SJSA1 (cell line): ENCODE measurements at places on chromosomes 16 and 17. TPM values are rescaled to one million over a fixed set of nuclear protein-coding genes. Genes with fewer than 3 reads are reported as not detected.
A peak's percentile ranks its signal among the peaks of the same experiment; 100 is the strongest.

The CYGB gene
- 4.4 and 5.2 TPM in 2 replicates for total RNA-seq

The MRPL27 gene
- total RNA-seq = 88.5 and 115 TPM in 2 replicates

The OTOP2 gene
- not detected in 2 replicates for total RNA-seq

The ACE gene
- total RNA-seq = 0.13 TPM in 1 of 2 replicates, not detected in the other

The SULT1A4 gene
- 0.58 and 3.6 TPM in 2 replicates for total RNA-seq

The DHRS7C gene
- not detected in 2 replicates for total RNA-seq

The AIPL1 gene
- not detected in 2 replicates for total RNA-seq

The LRRC46 gene
- not detected in 2 replicates for total RNA-seq

The OSGIN1 gene
- 1.7 and 6.4 TPM in 2 replicates for total RNA-seq

The NECAB2 gene
- total RNA-seq = not detected in 2 replicates

- DNase-seq = peak; percentile 40
Measured at GRCh38 chr16:56849690-56850680, 15.0 kb upstream of the SLC12A3 start.

- no peak for DNase-seq
Measured at GRCh38 chr16:71645450-71645849, 19.5 kb downstream of the MARVELD3 start.

DNA sequence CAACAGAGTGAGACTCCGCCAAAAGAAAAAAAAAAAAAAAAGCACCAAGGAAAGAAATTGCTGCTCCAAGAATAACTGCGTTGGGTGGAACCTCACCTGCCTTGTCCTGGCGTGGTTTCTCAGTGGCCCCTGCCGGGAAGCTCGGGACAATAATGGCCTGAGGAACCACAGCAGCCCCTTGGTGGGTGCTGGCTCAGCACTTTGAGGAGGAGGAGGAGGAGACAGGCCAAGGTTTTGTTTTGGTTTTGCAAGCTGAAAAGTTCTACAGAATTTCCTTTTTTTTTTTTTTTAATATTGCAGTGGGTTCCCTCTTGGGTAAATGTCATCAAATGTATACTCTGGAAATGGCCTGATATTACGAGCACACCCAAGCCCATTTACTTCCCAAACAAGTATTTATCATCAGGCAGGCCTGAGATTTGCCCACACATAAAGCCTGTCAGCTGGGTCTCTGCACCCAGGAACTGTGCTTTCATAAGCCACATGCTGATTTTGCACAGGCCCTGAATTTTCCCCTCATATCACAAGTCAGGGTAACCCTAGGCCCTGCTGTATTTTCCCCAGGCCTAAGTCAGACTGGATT lies 78.3 kb downstream of the SOCS1 start:
- DNase-seq = no peak

- DNase-seq = no peak
Measured at GRCh38 chr17:81888105-81888987, 3.0 kb downstream of the ALYREF start.

- DNase-seq = no peak
Measured at GRCh38 chr17:82343560-82343959, 10.0 kb upstream of the SECTM1 start.

- no peak for DNase-seq
Measured at GRCh38 chr16:19304750-19305149, 19.2 kb downstream of the CLEC19A start.

DNA sequence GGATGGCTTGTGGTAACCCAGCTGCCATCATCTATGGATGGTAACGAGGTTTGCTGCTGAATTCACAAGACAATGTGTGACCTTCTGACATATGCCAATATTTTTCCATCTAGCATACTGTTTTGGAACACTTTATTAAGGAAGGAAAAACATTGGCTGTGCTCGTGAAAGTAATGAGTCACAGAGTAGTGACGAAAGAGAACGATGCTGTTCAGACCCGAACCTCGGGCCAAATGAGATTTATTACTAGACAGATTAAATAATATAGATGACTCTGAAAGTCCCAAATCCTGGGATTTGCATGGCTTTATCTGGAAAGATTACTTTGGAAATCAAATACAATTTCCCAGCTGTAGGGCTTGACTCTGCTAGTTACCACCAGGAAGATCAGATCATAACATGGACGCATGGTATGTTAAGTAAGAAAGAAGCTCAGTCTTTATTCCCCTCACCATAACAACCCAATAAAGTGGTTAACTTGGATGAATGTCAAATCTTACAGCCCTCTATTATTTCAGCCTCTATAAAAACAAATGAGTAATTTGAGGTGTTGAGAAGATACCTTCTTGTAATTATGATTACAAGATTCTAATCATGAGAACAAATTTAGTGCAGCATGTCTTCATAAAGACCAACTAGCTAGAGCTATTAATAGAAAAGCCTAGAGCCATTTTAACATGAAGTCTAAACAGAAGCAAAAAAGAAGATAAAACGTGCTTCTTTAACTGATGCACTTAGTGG lies 32.6 kb downstream of the ERN1 start:
- DNase-seq = no peak

DNA sequence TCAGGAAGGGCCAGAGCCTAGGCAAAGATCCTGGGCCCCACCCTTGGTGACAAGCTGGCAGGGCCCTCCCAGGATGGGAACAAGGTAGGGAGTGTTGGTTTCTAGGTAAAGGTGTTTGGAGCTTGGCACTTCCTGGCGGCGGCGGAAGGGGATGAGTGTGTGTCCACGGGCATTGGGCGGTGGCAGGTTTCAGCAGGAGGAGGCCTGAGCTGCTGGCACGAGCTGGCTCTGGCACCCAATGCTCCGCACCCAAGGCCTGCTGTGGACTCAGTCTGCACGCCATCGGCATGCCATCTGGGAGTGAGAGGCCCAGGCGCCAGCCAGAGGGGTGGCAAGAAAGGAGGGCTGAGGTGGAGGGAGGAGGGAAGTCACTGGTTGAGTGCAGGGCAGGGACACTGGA lies 46.9 kb upstream of the TAC4 start:
- DNase-seq = no peak

DNA sequence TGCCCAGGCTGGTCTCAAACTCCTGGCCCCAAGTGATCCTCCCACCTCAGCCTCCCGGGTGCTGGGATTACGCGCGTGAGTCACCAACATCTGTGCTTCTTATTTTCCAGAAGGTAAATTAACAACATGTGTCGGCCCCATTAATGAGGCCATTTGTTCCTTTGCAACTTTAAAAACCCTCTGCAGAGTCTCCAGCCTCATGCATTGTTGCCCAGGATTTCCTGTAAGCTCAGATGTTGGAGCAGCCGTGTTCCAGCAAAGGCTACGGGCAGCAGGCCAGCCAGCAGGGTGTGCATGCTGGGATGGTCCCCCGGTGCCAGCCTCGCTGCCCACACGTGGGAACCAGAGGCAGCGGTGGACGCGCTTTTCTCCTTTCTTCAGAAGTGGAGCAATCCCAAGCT lies 19.1 kb upstream of the HEXD start:
- peak; percentile 63 for DNase-seq

DNA sequence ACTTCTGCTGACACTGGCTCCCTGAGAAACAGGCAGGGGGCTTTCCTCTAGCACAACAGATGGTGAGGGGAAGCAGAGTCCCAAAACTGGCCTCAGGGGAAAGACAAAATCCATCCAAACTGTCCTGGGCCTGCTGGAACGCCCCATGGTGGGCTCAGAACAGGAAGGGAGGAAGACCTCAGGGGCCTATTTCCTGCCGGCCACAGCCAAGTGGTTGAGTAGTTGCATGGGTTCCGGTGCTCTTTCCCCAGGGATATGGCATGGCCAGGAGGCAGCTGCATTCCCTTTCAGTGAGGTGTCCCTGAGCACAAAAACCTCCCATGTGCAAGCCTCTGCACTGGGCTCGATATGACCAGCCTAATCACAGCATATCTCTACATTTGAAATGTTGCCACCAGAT lies 303.0 kb upstream of the IRX5 start:
- DNase-seq = no peak

GRCh38 chr16:49775581-49775980 lies 80.3 kb downstream of the ZNF423 start:
- no peak for DNase-seq

DNA sequence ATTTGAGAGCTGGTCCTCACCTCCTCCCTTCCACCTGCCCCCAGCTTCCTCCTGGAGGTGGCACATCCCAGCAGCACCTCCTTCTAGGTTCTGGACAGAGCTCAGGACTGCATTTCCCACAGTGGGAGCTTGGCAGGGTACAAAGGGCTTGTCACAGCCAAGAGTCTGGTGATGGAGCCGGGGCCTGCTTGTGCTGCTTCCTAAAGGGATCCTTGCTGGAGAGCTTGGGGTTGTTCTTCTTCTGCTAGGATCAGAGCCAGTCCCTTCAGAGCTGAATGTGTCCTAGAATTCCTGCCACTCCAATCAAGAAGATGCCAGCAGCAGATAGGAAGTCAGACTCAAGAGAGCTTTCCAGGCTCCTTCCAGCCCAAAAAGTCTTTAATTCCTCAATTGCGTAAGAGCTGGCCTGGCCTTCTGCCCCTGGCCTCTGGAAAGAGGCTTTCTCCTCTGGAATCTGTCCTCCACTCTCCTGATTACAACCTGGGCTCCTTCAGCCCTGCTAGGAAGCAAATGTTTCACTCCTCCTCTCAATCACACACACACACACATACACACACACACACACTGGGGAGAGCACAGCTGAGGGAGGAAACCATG lies 4.4 kb downstream of the CD300E start:
- DNase-seq = no peak

GRCh38 chr16:3047387-3047720 lies 993 bp downstream of the MMP25 start:
- no peak for DNase-seq

- no peak for DNase-seq
Measured at GRCh38 chr16:15572329-15573001, 70.5 kb downstream of the MARF1 start.

DNA sequence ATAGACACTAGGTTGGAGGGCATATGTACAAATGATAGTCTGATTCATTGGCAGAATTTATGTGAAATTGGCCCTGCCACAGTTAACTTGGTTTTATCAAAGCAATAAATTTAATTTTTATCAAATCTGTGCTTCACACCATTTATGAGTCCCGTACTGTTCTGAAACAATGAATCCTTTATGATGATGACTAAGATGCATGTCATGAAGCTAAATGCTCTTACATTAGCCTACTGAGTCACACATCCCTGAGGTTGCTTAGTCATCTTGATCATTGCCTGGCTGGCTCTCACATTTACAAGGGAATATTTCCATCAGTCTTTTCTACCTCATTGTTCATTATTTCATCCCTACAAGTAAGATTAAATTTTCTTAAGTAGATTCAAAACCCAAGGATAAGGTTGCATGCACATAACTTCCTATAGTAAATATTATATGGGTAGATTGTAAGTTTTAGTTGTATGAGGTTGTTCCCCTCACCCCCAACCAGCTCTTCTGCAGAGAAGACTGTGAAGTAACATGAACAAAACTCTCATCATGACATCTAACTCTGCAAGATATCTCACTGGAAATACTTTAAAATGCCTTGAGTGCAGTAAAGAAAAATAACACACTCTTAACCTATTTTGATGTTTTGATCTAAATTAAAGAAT lies 170.7 kb downstream of the CYB561 start:
- peak; percentile 86 for DNase-seq

DNA sequence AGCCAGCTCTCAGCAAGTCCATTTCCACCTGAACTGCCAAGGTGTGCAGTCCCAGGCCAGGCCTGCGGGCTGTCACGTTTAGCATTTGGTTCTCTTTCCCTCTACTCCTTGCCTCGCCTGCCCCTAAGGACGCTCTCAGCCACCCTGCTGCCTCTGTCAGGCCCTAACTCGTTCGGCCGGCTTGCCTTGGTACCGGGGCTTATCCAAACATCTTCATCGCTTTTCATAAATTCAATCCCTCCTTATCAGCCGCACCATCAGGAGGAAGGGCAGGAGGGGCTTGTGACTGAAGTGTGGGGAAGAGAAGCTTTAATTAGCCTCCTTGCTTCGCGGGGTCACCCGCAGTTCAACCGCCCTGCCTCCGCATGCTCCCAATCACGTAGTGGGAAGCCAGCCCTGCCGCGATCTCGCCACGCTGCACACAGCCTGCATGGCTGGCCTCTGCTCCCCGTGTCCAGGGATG lies 231.1 kb downstream of the SOX9 start:
- DNase-seq = no peak

- DNase-seq = no peak
Measured at GRCh38 chr17:18974407-18975149, 22.6 kb downstream of the SLC5A10 start.

- DNase-seq = no peak
Measured at GRCh38 chr16:68475071-68475470, 26.8 kb upstream of the SMPD3 start.

DNA sequence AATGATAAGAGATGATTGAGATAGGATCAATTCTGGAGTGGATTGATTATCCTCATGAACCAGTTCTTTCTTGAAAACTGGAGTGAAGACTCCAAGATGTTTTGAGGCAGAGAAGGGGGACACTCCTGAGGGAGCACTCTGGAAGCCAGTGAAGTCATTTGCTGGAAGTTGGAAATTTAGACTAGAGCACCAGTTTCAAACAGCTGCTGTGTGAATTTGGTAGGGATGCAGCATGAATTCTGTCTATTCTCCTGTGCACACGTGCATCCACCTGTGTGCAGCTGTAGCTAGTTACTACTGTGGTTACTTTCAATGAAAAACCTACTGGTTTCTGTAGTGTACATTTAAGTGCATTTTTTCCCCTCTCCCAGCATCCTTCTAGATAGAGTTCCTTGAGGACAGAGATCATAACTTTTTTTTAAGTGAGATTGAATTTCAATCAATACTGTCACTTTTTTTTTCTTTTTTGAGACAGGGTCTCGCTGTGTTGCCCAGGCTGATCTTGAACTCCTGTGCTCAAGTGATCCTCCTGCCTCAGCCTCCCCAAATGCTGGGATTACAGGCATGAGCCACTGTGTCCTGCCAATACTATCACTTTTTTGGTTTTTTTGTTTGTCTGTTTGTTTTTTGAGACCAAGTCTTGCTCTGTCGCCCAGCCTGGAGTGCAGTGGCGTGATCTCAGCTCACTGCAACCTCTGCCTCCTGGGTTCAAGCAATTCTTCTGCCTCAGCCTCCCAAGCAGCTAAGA lies 65.9 kb downstream of the TUBD1 start:
- DNase-seq = no peak

DNA sequence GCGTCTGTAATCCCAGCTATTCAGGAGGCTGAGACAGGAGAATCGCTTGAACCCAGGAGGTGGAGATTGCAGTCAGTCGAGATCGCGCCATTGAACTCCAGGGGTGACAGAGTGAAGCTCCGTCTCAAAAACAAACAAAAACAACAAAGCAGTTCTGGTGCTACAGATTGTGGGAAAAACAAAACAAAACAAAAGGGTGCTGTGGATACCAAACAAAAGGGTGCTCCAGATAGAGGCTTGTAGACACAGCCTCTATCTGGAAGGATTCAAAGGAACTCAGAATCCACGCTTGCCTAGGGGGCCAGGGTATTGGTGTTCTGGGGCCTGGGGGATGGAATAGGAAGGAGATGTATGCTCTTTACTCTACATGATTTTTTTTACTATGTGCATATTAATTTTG lies 2.5 kb downstream of the MYLK3 start:
- DNase-seq = no peak

DNA sequence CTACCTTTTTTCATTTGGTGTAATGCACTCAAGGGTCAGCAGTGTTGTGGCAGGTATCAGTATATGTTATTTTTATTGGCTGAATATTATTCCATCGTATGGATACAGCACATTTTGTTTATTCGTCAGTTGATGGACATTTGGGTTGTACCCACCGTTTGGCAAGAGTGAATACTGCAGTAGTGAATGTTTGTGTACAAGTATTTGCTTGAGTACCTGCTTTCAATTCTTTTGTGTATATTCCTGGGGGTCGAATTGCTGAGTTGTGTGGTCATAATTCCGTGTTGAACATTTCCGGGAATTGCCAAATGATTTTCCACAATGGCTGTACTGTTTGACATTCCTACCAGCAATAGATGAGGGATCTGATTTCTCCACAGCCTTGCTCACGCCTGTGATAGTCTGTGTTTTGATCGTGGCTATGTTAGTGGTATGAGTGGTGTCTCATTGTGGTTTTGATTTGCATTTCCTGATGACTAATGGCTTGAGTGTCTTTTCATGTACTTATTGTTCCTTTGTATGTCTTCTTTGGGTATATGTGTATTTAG lies 108.4 kb downstream of the OR1D5 start:
- DNase-seq = peak; percentile 97
